HepG2 (cell line): ENCODE measurements at places on chromosomes 11 and 22.
A peak's percentile ranks its signal among the peaks of the same experiment; 100 is the strongest.

DNA sequence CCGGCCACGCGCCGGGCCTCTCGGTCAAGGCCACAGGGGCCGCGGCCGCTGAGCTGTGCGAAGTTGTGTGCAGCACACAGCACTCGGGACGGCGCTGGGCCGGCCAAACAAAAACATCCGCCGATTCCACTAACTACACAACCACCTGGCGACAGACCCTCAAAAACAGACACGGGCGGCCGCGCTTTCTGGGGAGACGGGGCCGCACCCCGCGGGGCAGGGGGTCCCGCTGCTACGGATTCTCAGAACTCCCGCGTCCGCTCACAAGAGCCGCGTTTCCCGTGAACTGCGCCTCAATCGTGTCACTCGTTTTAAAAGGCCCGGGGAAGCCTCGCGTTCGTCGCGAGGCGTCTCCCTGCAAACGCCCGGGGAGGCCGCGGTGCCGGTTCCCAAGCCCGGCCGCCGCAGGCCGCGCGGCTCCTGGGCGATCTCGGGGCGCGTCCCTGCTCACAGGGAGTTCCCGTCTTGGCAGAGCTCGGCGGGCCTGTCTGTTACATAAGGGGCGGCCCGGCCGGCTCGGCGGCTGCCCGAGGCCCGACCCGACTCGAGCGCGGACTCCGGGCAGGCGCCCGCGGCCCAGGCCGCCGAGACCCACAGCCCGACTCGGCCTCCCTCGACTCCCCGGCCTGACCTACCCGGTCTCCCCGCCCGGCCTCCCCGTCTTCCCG lies 936 bp downstream of the BRD1 start:
- peak overlapping the region; percentile 96 for H3K4me3 ChIP-seq
- no peak for DNase-seq
- H3K36me3 ChIP-seq: peaks cover 12% of the 10 kb centered on the region
- peak overlapping the region; percentile 62 for H3K27ac ChIP-seq
- peaks cover 42% of the 10 kb centered on the region for H3K4me1 ChIP-seq

GRCh38 chr11:69966910-69967483 lies 111.1 kb upstream of the ANO1 start:
- H3K36me3 ChIP-seq: no peaks in the 10 kb centered on the region
- H3K4me1 ChIP-seq: peaks cover 35% of the 10 kb centered on the region
- no peak overlapping the region for H3K27ac ChIP-seq
- no peak for DNase-seq

- H3K27me3 ChIP-seq: no peaks in the 10 kb centered on the region
- no peak overlapping the region for H3K27ac ChIP-seq
- no peaks in the 10 kb centered on the region for H3K36me3 ChIP-seq
- H3K4me1 ChIP-seq: no peaks in the 10 kb centered on the region
These were observed 316.0 kb downstream of the ETS1 start for GRCh38 chr11:128271401-128271800.

- DNase-seq: no peak
- no peak overlapping the region for H3K4me3 ChIP-seq
- H3K4me1 ChIP-seq: peaks cover 54% of the 10 kb centered on the region
- H3K27me3 ChIP-seq: no peaks in the 10 kb centered on the region
- peaks cover 26% of the 10 kb centered on the region for H3K36me3 ChIP-seq
These were observed 90.4 kb upstream of the BIRC3 start for GRCh38 chr11:102226702-102227490.
